T47D (cell line): ENCODE measurements at places on chromosomes 13 and 19.

DNA sequence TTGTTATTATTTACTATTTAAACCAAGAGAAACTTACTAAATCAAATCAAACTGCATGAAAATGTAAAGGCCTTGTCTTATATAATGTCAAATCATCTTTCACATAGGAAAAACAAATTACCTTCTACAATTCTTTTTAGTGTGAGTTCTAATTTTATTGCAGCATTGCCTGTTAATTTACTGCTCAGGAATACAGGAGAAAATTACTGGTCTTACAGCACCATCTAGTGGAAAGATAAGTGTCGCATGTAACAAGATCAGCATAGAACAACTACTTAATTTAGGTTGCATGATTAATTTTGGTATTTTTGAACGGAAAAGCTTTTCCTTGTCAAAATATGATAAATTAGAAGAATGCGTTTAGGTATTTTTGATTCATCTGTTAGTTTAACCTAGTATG is 502.7 kb downstream of the UQCRFS1 start:
- peak; percentile 74 for DNase-seq

DNA sequence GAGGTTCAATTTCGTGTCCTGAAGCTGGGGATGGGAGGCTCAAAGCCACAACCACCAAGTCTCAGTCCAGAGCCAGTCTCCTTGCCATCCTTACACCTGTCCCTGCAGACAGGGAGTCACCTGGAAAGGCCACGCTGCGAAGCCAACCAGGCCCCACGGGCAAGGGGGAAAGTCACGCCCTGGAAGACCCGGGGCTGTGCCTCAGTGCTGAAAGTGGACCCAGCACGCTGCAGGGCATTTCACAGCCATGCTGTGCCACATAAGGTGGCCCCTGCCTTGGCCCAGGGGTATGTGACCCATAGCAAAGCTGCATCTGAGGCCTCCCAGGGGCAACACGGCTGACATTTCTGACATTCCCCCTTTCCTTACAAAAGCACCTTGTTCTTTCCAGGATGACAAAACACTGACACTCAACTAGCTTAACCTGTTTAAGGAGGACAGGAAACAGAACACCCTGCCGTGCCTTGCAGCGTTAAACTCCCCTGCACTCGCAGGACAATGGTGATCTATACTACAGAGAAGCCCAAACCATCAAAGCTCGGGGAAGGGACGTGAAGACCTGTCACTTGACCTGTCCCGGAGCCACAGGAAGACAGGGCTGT is 14.8 kb downstream of the CHERP start:
- no peak for DNase-seq

DNA sequence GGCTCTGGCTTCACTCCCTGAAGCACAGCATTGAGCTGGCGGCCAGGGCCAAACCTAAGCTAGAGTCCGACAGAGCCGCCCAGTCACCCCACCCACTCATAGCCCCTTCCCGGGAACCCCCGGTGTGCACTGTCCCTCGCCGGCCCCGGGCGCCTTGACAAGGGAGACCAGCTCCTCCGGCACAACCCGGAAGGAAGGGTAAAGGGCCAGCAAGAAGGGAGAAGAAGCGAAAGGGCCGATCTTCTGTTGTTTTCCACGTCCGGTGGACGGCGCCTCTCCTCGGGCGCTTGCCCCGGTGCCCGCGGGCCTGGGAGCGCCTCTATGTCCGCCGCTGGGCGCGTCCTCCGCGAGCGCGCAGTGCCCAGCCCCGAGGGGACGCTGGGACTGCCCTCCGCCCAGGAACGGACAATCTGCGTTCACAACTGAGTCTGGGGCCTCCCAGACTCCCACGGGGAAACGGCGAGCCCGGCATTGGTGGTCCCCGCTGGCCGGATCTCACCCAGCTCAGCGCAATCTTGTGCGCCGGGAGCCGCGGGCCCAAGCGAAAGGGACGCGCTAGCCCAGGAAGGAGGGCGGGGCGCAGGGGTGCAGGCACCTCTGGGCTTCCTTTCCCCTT is 172.5 kb upstream of the MIR17HG start:
- DNase-seq: no peak

DNA sequence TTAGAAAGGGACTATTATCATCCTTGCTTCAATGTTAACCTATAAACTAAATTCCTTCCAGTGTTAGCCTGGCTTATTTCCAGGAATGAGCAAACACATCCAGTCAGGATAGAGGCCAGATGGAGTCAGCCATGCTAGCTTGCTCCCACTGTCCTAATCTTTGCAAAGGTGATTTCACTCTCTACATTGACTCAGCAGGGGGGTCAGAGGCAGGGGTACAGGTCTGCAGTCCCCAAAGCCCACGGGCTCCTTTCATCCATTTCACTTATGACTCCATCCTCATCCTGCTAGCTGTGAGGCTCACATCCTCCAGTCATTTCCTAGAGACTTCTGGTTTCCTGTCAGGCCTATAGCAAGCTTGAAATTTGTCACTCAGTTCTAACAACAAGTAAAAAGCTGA is 63.4 kb upstream of the CEACAM8 start:
- DNase-seq: no peak

DNA sequence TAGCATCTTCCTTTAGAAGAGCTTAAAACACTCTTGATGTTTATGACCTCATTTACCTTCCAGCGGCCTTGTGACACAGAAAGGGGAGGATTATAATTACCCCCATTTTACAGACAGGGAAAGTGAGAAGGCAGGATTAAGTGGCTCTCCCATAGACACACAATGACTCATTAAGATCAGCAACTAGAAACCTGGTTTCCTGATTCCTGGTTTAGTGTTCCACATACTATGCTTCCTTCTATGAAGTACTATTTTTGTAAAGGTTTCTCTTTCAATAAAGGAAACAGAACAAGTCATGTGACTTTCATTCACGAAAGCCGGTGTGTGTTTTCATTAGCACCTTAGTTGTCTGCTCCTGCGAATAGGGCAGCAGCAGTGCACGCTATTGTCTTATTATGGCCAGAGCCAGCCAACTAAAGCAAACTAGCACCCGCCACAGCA is 8.3 kb downstream of the IRS2 start:
- peak; percentile 25 for DNase-seq

- DNase-seq: peak; percentile 1
These were observed 207.0 kb upstream of the ZNF507 start for GRCh38 chr19:32138416-32138815.

DNA sequence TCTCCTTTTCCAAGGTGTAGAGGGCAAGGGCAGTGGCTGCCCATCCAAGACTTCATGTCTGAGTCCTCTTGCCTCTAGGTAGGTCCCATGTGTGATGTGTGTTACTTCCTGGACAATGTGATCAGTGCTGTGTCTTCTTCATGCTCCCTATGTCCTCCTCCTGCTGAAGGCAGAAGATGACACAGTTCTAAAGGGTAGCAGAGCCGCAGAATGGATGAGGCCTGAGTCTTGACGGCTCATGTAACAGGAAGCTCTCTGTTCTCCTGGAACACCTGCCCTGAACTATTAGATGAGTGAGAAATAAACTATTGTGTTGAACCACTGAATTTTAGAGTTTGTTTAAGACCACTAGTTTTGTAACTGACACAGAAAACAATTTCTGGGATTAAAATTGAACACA is 165.9 kb downstream of the NDFIP2 start:
- DNase-seq: no peak

GRCh38 chr19:29013325-29013724 is 199.6 kb downstream of the UQCRFS1 start:
- no peak for DNase-seq

- DNase-seq: no peak
These were observed 192.9 kb downstream of the KLF5 start for GRCh38 chr13:73251626-73252265.

- DNase-seq: no peak
These were observed 2.3 kb downstream of the SPPL2B start for GRCh38 chr19:2330632-2331284.

- no peak for DNase-seq
These were observed 434.4 kb upstream of the PCDH9 start for GRCh38 chr13:67664502-67664901.

GRCh38 chr13:36101157-36101556 is 30.0 kb downstream of the DCLK1 start:
- DNase-seq: no peak

DNA sequence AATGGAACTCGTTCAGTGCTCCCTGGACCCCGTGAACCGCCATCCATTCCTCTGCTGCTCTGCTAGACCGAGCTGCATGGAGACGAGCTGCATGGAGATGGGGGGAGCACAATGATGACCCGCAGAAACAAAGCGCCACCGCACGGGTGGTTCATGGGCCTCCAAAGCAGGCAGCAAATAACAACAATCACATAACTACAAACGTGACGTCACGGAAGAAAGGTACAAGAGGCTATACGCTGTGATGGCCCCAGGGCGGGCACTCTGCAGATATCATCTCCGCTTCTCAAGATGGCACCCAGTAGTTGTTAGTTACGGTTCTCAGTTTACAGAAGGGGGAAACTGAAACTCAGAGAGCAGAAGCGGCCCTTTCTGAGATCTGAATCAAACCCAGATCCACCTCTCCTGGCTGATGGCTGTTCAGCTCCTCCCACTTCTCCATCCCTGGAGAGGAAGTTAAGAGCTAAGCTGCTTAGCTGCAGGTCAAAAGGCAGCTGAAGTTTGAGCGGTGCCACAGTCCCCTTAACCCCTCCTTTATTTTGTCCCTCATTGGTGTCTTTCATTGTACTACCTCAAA is 1.7 kb downstream of the ATP13A1 start:
- DNase-seq: no peak

GRCh38 chr13:64332048-64332447 is 2898.1 kb downstream of the PCDH9 start:
- DNase-seq: no peak

DNA sequence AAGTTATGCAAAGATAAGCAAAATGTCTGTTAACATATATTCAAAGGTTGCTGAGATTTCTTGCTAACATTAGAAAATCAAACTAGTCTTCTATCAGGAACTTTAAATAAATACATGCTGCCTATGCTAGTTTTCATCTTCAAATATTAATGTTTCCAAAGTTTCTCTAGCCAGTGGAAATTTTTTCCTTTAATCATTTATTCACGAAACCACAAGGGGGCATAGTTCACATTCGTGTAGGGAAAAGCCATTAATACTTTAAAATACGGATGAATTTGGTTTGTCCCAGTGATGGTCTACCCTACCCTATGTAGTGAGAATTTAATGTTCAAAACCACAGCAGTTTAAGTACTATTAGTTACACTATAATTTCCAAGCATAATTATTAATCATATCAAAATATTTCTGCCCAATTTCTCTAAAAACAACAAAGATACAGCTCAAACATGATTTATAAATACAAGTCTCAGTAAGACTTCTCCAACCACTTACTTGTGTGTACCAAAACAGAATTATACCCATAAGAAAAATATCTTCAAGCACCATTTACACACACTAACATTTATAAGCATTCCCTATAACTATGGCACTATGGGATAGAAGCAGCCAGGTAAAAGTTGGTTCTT is 16.2 kb downstream of the NUFIP1 start:
- DNase-seq: peak; percentile 26

DNA sequence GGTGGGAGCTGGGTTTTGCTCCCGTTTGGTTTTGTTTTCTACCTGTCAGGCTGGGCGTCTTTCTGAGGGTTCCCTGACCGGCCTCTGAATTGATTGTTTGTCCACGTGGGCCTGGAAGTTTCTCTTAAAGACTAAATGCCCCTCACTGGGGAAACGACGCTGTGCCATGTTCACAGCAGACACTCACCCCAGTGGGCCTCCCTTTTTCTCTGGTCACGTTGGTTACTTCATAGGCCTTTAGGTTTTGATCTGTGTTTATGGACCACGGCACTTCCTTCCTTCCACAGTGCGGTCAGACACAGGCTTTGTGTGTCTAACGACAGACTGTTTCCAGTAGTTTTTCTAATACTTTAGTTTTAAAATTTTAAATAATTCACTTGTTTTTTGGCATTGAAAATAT is 20.1 kb upstream of the NDUFS7 start:
- no peak for DNase-seq
